OCI-M1 (cell line): ENCODE measurements at places on chromosomes 6 and 20.

GRCh38 chr6:11711984-11712711 is 66.5 kb downstream of the ADTRP start:
- no peak for DNase-seq

DNA sequence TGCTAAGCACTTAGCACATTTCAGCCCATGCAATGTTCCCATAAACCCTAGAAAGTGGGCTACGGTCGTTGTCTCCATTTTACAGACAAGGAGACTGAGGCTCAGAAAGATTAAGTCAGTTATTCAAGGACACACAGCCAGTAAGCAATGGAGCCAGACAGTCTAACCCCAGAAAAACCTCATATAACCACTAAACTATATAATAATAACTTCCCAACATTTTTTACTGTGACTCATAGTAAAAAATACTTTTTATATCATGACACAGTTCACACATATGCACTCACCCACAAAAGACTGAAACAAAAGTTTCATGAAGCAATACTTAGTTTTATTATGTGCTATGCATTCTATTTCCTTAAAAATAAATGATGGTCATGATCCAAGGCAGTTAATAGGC is 66.2 kb upstream of the EYA2 start:
- no peak for DNase-seq

GRCh38 chr6:34671801-34672656 is 24.5 kb downstream of the ILRUN start:
- peak; percentile 70 for DNase-seq

DNA sequence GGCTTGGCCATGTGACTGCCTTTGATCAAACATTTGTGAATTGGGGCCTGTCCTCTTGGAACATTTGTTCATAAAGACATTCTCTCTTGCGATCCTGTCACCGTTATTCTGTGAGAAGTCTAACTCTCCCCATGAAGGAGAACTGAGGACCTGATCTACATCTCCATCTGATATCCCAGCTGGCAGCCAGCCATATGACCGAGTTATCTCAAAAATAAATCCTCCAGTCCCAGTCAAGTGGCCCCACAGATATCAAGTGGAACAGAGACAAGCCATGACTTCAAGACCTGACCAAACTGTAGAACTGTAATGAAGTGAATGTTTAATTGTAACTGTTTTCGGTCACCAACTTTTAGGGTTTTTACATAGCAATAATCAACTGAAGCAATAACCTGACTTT is 25.7 kb downstream of the SNX3 start:
- DNase-seq = no peak

DNA sequence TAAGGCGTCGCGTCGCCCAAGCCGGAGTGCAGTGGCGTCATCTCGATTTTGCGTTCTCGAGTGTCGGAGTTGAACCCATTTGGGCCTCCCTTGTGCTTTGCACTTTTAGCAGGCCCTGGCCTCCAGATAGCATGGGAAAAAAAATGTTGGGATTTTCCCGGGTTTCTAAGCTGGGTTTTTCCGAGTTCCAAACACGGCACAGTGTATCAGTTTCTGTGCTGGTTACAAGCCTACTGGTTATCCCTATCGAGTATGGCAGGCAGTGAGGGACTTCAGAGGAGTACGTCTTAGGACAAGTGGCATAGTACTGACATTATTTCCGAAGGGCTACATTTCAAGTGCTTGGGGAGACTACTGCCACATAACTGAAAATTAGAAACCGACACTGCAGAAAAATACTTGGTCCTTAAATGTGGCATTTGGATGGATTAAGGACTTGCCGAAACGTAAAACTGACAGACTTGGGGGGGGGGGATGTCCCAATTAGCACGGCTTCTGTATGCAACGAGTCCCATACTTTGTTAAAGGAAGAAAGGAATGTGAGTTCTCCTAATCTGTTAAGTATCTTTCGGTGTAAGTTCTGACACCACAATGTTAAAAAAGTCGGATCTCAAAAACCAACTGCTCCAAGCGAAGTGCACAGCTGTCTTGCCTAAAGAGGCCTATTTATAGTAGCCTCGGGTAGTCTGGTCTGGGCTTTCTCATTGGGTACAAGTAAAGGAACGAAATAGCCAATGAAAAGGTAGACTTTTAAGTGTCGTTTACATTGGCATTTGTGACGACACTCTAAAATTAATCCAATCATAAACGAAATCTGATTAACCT is 70.2 kb downstream of the HFE start:
- peak; percentile 99 for DNase-seq

DNA sequence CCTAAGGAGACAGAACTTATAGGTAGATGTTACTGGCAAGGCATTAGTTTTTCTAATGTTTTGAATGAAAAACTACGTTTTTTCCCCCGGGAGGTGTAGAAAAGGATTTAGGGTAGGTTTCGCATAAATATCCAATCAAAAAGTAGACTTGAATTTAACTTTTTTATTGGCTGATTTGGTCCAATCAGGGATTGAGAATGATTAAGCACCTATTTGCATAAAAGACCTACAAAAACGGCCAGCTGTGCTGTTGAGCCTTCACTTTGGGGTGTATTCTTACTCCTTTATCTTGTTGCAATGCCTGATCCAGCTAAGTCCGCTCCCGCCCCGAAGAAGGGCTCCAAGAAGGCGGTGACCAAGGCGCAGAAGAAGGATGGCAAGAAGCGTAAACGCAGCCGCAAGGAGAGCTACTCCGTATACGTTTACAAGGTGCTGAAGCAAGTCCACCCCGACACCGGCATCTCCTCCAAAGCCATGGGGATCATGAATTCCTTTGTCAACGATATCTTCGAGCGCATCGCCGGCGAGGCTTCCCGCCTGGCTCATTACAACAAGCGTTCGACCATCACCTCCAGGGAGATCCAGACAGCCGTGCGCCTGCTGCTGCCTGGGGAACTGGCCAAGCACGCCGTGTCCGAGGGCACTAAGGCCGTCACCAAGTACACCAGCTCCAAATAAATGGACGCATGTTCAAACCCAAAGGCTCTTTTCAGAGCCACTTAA is 113.5 kb upstream of the BTN3A2 start:
- DNase-seq = peak; percentile 98

GRCh38 chr20:6644813-6645628 is 122.5 kb upstream of the BMP2 start:
- DNase-seq = no peak

- peak; percentile 77 for DNase-seq
Measured at GRCh38 chr6:159013229-159013628, 13.2 kb upstream of the RSPH3 start.

GRCh38 chr20:32421290-32421689 is 63.2 kb downstream of the ASXL1 start:
- no peak for DNase-seq

- DNase-seq = no peak
Measured at GRCh38 chr6:35642471-35643161, 46.1 kb downstream of the FKBP5 start.

DNA sequence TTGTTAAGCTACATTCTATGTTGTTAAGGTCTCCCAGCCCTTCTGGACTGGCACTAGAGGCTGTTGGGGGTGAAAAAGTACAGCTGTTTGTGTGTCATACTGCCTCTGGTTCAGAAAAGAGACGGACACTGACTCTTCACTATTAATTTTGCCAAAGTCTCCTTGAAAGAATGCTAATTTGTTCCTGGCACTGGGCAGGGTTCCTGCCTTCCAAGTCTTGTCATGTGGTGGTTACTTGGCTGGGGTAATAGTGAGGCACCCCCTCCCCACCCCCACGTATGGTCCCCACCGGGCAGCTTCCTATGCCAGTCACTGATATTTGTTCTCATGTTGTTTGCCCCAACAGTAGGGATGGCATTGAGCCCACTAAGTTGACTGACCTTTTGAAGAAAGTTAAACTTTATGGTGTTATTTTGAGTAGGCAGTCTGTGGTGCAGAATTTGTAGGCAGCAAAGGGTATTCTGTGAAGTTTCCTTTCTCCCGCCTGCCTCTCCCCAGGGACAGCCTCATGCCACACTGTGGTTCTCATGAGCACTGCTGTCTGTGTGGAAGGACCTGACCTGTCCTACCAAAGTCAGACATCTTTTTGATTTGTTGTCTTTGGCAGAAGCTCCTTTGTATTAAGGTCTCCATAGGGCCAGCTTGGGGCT is 8.7 kb downstream of the CDS2 start:
- no peak for DNase-seq
